Activated T-helper 17 cell treated with anti-CD3 and anti-CD28 coated beads, Interleukin-2, amount 50 U/mL, for 72 hours (primary cell): ENCODE measurements at places on chromosomes 2 and 18. TPM values are rescaled to one million over a fixed set of nuclear protein-coding genes. Genes with fewer than 3 reads are reported as not detected.

DNA sequence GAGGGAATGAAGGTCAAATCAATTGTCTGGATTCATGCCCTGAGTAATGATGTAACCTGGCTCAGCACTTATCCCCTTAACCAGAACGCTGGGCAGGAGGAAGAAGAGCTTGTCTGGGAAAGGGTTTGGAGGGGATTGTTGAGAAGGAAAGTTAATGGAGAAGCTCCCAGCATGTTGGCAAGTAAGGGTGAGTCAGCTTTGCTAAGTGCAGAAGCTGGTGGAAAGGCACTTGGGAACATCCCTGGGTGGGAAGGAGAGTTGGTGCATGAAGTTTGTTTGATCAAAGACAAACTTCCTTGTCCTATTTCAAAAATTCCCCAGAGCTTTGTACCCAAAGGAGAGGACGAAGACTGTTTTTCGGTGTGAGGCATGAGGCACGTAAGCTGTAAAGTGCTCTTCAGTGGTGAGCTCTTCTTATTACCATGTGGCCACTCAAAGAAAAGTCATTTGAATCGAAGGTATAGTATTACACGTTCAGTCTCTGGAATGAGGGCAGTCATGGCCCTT is 17.6 kb upstream of the DAW1 start:
- no peak for ATAC-seq

GRCh38 chr2:182186132-182186735 is 200.6 kb downstream of the PPP1R1C start:
- ATAC-seq: no peak

FAHD2A gene
- 19.1 TPM for total RNA-seq

DHRS9 gene
- total RNA-seq: 0.71 TPM

INHBB gene
- not detected for total RNA-seq

- ATAC-seq: no peak
These were observed 411.0 kb upstream of the ACVR2A start for GRCh38 chr2:147433822-147434221.

- peak; percentile 71 for ATAC-seq
These were observed 31.3 kb downstream of the ANXA4 start for GRCh38 chr2:69773206-69773605.

MC4R gene
- total RNA-seq: not detected

DNA sequence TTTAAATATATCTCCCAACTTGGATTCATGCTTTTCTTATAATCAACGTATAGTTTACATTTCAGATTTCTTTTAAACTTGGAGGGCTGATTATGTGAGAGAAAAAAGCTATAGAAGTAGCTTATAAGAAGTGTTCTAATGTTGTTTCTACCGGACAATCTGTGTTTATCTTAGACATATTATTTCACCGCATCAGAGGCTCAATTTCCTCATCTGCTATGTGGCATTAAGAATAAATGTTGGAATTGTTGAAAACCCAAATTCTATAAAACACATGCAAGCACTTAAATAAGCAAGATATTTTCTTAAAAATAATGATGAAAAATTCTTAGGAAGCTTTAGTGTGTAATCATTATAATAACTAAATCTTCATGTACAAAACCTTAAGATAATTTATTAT is 407.9 kb downstream of the HRH4 start:
- ATAC-seq: no peak

- no peak for ATAC-seq
These were observed 206.1 kb downstream of the ZNF407 start for GRCh38 chr18:74803769-74804168.

DIPK1C gene
- not detected for total RNA-seq

- no peak for ATAC-seq
These were observed 467.6 kb upstream of the CWC22 start for GRCh38 chr2:180474716-180475115.

SLC9A4 gene
- total RNA-seq: 0.11 TPM

FAM117B gene
- total RNA-seq: 5.6 TPM

CNDP2 gene
- total RNA-seq: 141 TPM

- no peak for ATAC-seq
These were observed 82.6 kb downstream of the PKP4 start for GRCh38 chr2:158539176-158540005.

FEZ2 gene
- total RNA-seq: 10.2 TPM

DNA sequence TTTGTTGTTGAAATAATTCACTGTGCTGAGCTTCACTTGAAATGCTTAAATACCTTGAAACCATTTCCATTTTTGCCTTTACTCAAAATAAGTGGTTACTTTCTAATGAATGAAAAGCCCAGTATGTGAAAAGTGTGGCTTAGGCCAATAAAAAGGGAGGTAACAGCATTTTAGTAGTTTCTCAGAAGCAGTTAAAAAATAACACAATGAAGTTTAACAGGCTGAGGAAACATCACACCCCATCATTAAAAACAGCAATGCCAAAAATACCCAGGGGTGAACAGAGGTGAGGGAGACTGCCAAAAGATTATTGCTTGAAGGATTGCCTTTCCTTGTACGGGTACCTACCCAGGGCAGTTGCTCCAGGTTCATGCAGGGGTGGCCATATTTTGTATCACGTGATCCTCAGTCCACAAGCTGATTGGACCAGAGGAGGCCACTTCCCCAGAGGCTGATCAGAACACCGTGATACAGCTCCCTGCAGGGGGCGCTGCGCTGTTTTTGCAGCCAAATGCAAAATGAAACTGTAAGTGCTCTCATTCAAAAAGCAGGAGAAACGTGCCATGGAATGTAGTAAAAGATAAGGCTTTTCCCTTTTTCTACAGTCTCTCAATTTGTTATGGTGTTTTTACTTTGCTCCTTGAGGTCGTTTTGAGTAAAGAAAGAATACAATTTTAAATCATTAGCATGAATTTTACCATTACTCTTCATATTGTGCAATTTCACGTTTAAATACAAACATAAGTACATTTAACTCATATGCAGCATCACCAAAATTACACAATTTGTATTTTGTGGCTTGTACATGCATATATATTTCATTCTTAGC is 70.2 kb upstream of the SH3BP4 start:
- ATAC-seq: peak; percentile 67

KYNU gene
- 0.05 TPM for total RNA-seq

MXD1 gene
- 14.8 TPM for total RNA-seq

DIS3L2 gene
- 21.6 TPM for total RNA-seq

- peak; percentile 69 for ATAC-seq
These were observed 13.0 kb downstream of the AQP12A start for GRCh38 chr2:240704651-240705050.

SLC30A3 gene
- not detected for total RNA-seq

PARD6G gene
- 1.5 TPM for total RNA-seq

- ATAC-seq: no peak
These were observed 68.3 kb downstream of the REV1 start for GRCh38 chr2:99421469-99421868.

- no peak for ATAC-seq
These were observed 6.3 kb upstream of the RALBP1 start for GRCh38 chr18:9468998-9469397.

GRCh38 chr18:272650-273049 is 4.8 kb upstream of the THOC1 start:
- ATAC-seq: no peak

DNA sequence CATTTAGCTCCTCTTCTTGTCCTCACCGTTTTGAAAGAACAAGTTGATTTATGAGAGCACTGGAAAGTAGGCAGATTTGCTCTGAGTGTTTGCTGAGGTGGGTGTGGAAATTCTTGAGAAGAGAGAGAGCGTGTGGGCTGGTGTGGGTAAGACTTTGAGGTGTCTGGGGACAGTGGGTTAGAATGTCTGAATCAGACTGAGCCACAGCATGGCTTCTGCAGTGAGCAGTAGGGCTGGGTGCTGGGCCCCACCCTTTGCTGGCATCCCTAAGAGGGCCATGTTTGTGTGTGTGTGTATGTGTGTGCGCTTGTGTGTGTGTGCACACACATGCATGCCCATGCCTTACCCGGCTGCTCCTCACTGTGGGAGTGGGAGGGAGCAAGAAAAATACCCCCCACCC is 63.7 kb downstream of the COPS8 start:
- ATAC-seq: peak; percentile 96

GRCh38 chr2:54898456-54899226 is 151.6 kb downstream of the RTN4 start:
- ATAC-seq: no peak

- ATAC-seq: no peak
These were observed 27.4 kb upstream of the EIF2AK3 start for GRCh38 chr2:88654714-88655113.

GRCh38 chr2:30232801-30233130 is 1.4 kb downstream of the LBH start:
- no peak for ATAC-seq

DNA sequence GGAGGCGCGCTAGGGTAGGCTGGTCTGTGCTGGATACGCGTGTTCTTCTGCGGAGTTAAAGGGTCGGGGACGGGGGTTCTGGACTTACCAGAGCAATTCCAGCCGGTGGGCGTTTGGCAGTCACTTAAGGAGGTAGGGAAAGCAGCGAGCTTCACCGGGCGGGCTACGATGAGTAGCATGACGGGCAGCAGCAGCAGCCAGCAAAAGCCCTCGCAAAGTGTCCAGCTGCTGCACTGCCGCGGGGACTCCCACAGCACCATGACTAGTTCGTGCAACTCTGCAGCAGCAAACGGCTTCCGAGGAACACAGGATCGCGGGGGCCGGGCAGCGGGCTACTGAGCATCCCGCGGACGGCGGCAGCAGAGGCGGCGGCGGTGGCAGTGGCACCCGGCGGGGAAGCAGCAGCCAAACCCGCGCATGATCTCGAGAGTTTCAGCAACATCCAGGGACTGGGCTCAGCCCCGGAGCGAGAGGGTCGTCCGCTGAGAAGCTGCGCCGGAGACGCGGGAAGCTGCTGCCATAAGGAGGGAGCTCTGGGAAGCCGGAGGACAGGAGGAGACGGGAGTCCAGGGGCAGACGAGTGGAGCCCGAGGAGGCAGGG is 368 bp downstream of the TMEFF2 start:
- peak; percentile 50 for ATAC-seq

DNA sequence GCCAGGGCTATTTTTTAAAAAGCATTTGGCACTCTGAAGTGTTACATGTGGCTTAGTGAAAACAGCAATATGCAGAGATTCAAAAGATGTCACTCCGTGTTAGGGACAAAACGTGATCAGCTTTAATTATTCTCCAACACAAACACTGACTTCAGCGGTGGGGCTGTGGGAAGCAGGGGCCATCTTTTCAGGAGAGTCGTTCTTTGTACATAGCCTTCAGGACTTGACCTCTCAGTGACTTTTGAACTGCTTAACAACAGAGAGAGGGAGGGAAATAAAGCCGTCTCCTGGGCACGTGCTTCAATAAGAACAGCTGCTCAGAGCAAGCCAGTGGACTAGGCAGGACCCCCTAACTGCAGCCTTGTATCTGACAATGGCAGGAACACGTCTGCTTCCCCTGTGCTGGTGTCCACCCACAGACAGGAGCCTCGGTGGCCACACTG is 95.0 kb upstream of the HDAC4 start:
- no peak for ATAC-seq

DNA sequence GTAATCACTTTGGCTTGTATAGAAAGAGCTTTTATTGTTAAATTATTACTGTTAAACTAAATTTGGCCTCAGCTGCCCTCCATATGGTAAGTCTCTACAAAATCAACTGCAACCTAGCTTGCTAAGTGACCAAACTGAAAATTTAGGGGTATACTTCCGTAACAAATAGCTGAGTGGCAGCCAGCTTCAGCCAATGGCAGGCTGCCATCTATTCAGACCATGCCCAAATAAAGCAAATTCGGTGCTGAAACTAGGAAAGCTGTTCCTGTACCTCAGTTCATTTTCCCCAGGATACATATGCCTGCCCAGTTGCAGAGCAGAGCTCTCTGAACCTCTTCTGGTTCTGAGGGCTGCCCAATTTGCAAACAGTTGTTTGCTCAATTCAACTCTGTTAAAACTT is 94.8 kb downstream of the EML6 start:
- ATAC-seq: no peak

GRCh38 chr2:119249311-119249710 is 25.7 kb downstream of the STEAP3 start:
- ATAC-seq: no peak

MAP3K19 gene
- not detected for total RNA-seq

DNA sequence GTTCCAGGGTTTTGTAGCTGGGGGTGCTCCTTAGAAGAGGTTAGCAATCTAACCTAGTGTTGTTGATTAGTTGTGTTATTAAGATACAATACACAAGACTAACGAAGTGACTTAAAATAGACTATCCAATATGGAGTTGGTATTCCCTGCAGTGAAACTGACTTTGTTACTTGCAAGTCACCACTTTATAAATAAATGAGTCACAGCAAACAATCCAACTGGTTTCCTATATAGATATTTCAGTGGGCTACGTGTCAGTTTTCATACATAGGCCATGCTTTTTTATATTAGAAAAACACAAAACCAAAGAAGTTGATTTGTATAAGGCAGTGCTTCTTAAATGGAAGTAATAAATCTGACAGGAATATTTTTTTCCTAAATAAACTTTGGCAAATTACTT is 274.0 kb downstream of the CAMKMT start:
- no peak for ATAC-seq

IL1R2 gene
- 55.8 TPM for total RNA-seq

DNA sequence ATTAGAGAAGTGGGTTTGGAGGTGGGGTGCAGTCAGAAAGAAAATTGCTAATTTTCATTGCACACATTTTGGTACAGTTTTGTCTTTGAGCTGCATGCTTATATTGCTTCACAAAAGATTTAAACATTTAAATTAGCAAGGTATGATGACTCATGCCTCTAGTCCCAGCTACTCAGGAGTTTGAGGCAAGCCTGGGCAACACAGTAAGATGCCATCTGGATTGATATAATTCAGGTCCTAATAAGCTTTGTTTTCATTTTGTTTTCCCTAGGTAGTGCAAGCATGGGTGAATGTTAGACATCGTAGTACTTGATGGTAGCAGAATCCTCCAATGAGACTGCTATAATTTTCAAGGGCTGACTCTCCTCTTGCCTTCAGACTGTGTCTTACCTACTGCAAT is 396.7 kb upstream of the RGPD4 start:
- no peak for ATAC-seq

RDH14 gene
- 13.9 TPM for total RNA-seq

TACR1 gene
- not detected for total RNA-seq

DNA sequence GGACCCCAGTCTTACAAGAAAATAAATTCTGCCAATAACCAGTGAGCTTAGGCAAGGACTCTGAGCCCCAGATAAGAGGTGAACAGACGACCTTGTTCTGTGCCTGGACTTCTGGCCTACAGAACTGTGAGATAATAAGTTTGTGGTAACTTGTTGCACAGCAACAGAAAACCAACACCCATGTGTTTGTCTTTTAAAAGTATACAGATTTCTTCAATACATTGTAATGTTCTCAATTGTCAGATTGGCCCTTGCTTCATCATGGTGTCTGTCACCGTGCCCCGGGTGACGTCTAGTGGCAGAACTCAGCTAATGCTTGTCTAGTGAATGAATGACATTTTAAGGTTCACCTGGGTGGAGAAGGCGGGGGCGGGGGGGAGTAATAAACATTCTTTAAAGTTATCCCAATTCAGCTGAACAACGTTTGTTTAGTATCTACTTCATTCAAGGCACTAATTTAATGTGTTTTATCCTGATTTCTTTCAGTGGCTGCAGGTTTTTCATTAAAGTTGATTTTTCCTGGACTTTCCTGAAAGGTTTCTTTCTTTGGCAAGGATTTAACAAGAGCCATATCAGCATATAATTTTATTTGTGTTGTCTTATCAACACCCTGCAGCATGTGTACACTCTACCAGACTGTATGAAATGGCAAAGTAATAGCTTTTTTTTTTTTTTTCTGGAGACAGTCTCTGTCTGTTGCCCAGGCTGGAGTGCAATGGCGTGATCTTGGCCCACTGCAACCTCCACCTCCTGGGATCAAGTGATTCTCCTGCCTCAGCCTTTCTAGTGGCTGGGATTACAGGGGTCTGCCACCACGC is 123.8 kb upstream of the DLX2 start:
- peak; percentile 46 for ATAC-seq

GRCh38 chr2:119545754-119546446 is 1.7 kb downstream of the CFAP221 start:
- no peak for ATAC-seq
